ENCODE measurements at places on chromosomes 6 and 20.

GRCh38 chr6:56819604-56820003 lies 135.3 kb upstream of the BEND6 start:
- DNase-seq = no peak

GRCh38 chr20:9025643-9026042 lies 43.2 kb upstream of the PLCB4 start:
- DNase-seq = no peak

DNA sequence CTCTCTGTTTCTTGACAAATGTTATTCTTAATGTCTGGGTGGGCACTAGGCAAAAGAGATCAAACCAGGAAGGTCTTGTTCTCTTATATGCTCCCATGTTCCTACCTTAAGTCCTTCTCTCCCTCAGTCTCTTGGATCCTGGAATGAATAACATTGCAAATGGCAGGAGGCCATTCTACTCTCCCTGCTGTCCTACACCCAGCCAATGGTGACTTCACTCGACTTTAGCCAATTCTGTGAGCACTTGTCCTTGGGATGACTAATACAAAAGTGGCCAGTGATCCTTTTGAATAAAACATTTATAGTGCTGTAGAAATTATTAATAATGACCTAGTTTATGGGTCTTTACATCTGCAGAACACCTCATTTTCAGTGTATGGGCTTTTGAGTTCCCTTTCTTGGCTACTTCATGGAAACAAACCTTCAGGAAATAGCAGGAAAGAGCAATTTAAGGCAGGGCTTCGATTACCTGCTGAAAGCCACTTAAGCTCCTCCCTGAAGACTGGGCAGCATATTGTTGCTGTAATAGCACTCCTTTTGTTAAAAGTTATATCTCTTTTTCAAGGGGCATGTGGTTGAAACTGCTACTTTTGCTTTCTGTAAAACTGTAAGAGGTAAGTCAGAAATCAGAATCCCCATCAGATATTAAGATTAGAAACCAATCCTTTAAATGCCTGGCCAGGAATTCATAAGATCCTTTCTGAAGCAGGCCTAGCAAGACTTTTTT lies 10.5 kb downstream of the OTOR start:
- no peak for DNase-seq

DNA sequence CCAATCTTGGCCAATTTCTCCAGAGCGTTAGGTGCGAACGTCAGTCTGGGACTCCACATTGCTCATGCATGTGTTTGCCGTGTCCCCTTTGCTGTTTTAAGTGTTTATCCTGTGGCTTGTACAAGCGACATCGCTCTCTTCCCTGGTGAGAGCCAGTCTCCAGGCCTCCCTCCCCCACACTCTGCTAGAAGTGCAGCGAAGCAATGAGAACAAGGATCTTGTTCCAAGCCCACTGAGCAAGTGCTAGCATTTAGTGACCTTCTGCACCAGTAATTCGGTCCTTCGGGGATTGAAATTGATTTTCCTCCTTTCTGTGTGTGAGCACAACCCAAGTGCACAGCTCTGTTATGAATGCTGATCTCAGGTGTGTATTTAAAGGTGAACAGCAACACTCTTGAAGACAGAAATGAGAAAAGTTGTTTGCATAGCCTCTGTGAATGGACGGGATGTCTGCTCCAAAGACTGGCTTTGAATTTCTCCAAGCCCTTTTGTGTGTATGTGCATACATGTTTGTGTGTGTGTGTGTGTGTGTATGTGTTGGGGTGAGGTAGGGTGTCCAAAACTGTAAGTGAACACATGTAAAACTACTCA lies 29.0 kb downstream of the CD83 start:
- no peak for DNase-seq

- DNase-seq = no peak
These were observed 18.7 kb downstream of the PROCR start for GRCh38 chr20:35190556-35190955.

DNA sequence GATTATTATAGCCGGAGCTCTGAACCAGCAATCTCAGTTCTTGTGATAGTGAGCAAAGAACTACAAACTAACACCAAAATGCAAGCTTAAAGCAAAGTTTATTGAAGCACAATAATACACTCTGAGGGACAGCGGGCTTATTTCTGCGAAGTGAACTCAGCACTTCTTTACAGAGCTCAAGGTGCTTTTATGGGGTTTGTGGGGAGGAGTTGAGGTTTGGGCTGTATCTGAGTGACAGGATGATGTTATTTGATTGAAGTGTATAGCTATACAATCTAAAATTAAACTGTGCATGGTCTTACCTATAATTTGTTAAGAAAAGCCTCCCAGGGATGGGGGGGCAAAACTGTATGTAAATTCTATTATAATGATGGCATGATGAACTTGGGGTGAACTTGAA lies 1.0 kb upstream of the HFE start:
- DNase-seq = no peak

GRCh38 chr6:37024656-37025337 lies 19.3 kb downstream of the FGD2 start:
- no peak for DNase-seq

DNA sequence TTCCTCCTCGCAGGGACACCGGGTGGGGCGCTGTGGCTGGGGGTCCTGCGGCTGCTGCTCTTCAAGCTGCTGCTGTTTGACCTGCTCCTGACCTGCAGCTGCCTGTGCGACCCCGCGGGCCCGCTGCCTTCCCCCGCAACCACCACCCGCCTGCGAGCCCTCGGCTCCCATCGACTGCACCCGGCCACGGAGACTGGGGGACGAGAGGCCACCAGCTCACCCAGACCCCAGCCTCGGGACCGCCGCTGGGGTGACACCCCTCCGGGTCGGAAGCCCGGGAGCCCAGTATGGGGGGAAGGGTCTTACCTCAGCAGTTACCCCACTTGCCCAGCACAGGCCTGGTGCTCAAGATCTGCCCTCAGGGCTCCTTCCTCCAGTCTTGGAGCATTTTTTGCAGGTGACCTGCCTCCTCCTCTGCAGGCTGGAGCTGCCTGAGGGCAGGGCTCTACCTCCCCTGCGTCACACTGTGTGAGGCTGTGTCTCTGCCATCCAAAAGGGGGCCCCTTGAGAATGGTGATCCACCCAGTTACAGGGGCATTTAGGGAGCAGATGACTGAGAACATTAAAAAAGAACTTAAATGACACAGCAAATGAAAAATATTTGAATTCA lies 3.9 kb upstream of the CNPY3 start:
- no peak for DNase-seq

GRCh38 chr20:36074983-36075382 lies 79.6 kb upstream of the EPB41L1 start:
- DNase-seq = no peak

DNA sequence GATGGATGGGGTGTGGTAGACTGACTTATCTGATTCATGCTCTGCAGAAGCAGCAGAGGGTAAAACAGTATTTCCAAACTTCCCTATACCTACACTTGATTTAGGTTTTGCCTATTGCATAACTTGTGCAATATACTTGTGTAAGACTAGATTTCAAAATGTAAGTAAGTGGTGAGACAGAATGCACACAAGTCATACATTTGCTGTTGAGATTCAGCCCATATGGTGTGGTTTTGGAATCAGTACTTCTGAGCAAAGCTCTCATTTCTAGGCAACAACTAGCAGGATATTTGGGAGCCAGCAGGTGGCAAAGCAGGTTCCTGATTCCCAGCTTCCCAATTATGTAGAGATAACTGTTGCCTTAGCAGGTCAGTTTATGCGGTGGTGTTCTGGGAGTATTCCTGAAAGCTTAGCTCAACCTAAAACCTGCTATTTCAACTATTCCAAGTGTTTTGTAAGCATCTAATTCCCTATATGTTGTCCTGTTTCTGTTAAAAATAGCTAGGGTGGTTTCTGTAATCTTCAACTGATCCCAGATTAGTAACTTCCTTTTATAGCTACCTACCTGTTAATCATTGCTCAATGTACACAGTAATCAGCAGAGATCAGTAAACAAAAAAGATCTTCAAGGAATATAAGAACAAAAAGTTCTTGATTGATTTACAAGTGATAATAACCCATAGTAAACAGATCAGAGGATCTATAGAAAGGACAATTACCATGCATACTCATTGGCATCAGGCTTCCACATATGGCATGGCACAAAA lies 8.5 kb upstream of the FABP7 start:
- DNase-seq = no peak

- no peak for DNase-seq
These were observed 232.0 kb downstream of the IBTK start for GRCh38 chr6:82015526-82015925.

GRCh38 chr6:89910902-89911240 lies 16.6 kb downstream of the GJA10 start:
- DNase-seq = no peak

DNA sequence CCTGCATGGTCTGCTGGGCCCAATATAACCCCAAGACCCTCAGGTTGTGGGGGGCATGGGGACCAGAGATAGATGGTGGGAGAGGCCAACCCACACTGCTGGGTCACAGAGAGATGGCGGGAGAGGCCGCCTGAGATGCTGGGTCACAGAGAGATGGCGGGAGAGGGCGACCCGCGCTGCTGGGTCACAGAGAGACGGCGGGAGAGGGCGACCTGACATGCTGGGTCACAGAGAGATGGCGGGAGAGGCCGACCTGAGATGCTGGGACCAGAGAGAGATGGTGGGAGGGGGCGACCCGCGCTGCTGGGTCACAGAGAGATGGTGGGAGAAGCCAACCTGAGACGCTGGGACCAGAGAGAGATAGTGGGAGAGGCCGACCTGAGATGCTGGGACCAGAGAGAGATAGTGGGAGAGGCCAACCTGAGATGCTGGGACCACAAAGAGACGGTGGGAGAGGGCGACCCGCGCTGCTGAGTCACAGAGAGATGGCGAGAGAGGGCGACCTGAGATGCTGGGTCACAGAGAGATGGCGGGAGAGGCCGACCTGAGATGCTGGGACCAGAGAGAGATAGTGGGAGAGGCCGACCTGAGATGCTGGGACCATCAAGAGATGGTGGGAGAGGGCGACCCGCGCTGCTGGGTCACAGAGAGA lies 133.2 kb downstream of the DLL1 start:
- DNase-seq = no peak

GRCh38 chr6:121274666-121275295 lies 59.5 kb downstream of the TBC1D32 start:
- no peak for DNase-seq

DNA sequence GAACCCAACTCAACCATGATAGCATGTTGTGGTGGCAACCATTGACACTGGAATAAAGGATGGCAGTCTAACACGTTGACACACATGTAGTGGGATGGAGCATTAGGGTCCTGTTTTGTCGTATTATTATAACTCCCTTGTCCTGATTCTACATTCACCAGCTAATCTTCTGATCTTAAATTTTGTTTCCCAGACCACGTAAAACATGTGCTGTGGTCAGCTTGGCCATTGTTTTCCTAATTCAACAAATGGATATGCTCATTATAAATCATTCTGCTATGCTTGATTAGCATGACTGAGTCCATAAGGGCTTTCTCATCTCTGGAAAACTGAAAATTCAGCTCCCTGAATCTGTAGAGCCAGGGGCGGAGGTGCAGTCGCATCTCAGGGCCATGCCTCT lies 15.0 kb downstream of the MRAP2 start:
- DNase-seq = no peak

DNA sequence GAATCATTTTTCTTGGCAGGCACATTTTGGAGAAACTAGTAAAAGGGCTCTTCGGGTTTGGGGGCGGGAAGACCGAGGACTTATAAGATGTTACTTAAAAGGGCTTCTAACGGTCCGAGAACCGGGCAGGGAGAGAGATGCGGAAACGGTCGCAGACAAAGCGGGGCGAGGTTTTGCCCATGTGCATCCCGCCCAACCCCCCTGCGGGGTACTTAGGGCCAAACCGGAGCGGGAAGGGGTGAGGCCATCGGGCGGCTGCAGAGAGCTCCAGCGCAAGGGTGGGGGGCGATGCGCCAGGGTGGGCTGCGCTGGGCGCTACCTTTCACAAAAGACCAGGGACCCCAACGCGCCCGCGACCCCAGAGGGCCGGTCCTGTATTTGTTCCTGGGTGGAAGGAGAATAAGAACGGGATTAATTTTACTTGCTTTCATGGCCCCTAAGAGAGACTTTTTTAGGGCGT lies 616 bp downstream of the TUBB start:
- no peak for DNase-seq

GRCh38 chr6:120129228-120129627 lies 779.7 kb upstream of the MAN1A1 start:
- no peak for DNase-seq

- DNase-seq = no peak
These were observed 278.2 kb upstream of the PREP start for GRCh38 chr6:105681061-105681460.

GRCh38 chr6:2958331-2958711 lies 13.0 kb downstream of the SERPINB6 start:
- DNase-seq = no peak

GRCh38 chr6:30151580-30151979 lies 9.4 kb downstream of the TRIM10 start:
- no peak for DNase-seq

- no peak for DNase-seq
These were observed 92.5 kb upstream of the PTPN1 start for GRCh38 chr20:50417484-50418235.

DNA sequence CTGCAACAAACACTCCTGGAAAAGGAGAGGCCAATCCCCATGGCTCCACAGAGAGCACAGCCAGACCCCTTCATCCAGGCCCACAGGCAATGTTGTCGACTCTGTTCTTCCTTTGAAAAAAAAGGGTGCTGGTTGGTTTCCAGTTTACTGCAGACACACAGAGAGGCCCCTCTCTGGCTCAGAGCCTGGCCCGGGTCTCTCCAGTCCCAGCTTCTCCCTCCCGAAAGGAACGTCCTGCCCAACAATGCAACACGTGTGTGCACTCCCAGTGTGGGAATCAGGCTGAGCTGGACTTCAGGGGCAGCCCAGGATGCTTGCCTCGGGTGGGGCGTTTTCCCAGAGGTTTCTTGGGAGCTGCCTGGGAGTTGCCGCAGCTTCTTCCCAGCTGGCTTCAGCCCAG lies 4.5 kb upstream of the NKAIN4 start:
- DNase-seq = no peak

DNA sequence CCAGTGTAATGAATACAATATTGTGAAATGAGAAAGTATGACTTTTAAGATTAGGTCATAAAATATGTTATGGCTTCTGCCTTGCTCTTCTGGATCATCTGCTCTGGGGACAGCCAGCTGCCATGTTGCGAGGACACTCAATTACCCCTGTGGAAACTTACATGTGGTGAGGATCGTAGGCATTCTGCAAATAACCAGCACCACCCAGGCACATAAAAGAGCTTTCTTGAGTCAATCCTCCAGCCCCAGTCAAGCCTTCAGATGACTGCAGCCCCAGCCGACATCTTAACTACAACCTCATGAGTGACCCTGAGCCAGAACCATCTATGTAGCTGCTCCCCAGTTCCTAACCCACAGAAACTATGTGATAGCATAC lies 4.5 kb upstream of the RBCK1 start:
- no peak for DNase-seq

- DNase-seq = no peak
These were observed 61.4 kb downstream of the BMP2 start for GRCh38 chr20:6828794-6829423.
